Tongue (tissue), 3 donors: ENCODE measurements at places on chromosomes 6 and 20. TPM values are rescaled to one million over a fixed set of nuclear protein-coding genes. Genes with fewer than 3 reads are reported as not detected.

DNA sequence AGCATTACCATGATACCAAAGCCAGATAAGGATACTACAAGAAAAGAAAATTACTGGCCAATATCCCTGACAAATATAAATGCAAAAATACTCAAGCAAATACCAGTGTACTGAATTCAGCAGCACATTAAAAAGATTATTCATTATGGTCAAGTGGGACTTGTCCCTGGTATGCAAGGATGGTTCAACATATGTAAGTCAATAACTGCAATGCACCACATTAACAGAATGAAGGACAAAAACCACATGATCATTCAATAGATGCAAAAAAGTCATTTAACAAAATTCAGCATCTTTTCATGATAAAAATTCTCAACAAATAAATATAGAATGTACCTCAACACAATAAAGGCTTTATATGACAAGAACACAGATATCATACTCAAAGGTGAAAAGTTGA is 9.1 kb upstream of the DEFB125 start:
- no peak for DNase-seq

DNA sequence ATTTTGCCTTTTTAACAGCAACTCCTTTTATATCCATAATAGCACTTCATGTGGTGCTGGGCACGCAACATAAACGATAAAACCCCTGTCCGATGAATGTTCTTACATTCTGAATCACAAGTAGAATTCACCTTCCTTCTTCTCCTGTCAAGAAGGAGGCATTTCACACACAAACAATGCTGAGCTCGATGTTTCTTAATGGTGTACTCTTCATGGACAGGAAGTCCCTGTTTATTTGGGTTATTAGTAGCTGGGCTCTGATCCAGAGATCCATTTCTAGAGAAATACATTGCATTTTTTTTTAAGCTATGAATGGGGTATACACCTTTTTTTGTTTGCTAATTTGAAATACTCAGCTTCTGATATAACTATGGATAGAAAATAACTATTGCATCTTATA is 82.4 kb downstream of the PPP1R3G start:
- no peak for DNase-seq

Gene DZANK1
- total RNA-seq: 1.6 TPM

DNA sequence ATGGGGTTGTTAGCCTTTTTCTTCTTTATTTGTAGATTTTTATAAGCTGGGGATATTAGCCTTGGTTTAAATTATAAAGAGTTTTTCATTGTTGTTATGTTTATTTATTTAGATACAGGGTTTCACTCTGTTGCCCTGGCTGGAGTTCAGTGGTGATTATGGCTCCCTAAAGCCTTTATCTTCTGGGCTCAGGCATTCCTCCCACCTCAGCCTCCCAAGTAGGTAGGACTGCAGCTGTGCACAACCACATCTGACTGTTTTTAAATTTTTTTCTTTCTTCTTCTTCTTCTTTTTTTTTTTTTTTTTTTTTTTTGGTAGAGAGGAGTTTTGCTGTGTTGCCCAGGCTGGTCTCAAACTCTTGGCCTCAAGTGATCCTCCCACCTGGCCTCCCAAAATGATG is 80.9 kb downstream of the UBE3D start:
- no peak for DNase-seq

DNA sequence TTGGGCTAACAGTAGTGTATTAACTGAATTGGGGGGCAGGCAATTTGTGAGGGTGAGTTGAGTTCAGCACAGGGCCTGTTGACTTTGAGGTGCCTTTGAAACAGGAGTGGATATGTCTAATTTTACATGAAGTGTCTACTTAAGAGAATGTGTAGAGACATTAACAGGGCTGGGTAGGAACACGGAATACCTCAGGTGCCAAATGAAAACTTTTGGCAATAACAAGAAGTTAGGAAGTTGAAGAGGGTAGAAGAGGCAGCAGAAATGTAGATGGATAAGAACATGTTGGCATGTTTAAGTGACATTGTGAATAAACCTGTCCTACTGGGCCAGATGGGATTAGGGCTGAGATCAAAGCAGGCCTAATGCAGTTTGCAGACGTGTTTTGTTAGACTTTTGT is 117.0 kb downstream of the SLC16A10 start:
- DNase-seq: no peak

Gene CST5
- total RNA-seq: not detected

Gene LGSN
- total RNA-seq: not detected

- no peak for DNase-seq
These were observed 488.5 kb upstream of the JARID2 start for GRCh38 chr6:14757418-14757817.

DNA sequence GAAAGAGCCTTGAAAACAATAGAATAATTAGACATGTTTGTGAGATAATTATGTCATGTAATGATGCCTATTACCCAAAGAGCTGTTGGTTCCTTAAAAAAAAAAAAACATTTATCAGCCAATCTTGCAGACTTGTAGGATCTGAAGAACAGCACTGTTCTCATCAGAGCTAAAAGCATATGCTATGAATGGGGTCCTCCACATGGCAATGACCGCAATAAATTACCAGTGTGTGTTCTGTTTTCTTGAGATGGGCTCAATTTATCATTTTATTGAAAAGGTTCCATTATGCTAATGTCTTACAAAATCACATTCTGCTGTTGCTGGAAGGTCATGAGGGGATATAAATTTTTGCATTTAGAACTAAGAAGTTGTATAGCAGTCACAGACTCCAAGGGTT is 484.7 kb downstream of the PRKN start:
- DNase-seq: no peak

- no peak for DNase-seq
These were observed 554.7 kb upstream of the HS3ST5 start for GRCh38 chr6:114897536-114897935.

- DNase-seq: no peak
These were observed 54.7 kb downstream of the CDS2 start for GRCh38 chr20:5181492-5181891.

Gene BPI
- 0.21 TPM for total RNA-seq
